ENCODE measurements at places on chromosomes 7 and 10.

GRCh38 chr10:124081547-124082140, 11.8 kb downstream of the CHST15 start:
- DNase-seq: no peak

DNA sequence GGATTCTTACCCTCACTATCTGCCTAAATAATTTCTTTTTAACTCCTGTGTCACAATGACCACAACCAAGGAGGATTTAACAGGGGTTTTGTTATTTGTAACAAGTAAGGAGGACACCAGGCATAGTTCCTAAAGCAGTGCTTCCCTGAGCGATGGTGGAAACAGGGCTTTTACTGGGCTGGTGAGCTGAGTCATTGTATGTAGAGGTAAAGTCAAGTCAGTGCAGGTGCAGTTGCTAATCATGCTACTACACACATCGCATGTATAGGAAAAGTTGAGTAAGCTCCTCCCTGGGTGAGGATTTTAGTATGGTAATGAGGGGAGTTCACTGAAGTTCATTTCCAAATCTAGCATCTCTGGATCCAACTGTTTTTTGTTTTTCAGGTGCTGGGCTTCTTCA, 22.9 kb upstream of the ABCA13 start:
- no peak for DNase-seq

GRCh38 chr10:74292871-74293427, 141.9 kb downstream of the ADK start:
- peak; percentile 94 for DNase-seq

- peak; percentile 28 for DNase-seq
Observed at GRCh38 chr10:50469288-50469687, 154.5 kb downstream of the SGMS1 start.

- DNase-seq: no peak
Observed at GRCh38 chr10:5433182-5433581, 20.8 kb downstream of the NET1 start.

DNA sequence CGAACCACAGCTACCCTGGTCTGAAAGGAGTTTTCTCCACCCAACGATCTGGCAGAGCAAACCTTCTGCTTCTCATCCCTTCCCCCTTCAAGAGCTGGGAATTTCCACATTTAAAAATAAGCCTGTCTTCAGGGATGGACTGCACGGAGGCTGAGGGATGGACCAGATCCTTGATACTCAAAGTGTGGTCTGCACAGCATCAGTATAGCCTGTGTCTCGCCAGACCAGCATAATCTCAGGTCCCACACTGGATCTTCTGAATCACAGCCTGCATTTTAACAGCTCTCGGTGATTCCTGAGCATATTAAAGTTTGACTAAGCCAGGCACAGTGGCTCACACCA, 7.1 kb downstream of the KCNMA1 start:
- DNase-seq: no peak

- DNase-seq: peak; percentile 71
Observed at GRCh38 chr7:65251851-65252620, 121.6 kb upstream of the ZNF92 start.

Data from fibroblast of lung (primary cell).